Mesenchymal stem cell (in vitro differentiated cells and primary cell): ENCODE measurements at places on chromosomes 11 and 22.

GRCh38 chr11:32939866-32940265, 47.3 kb downstream of the QSER1 start:
- H3K4me3 ChIP-seq = no peak overlapping the region
- no peaks in the 10 kb centered on the region for H3K4me1 ChIP-seq
- no peak for DNase-seq
- H3K27ac ChIP-seq = no peak overlapping the region
- no peaks in the 10 kb centered on the region for H3K27me3 ChIP-seq

DNA sequence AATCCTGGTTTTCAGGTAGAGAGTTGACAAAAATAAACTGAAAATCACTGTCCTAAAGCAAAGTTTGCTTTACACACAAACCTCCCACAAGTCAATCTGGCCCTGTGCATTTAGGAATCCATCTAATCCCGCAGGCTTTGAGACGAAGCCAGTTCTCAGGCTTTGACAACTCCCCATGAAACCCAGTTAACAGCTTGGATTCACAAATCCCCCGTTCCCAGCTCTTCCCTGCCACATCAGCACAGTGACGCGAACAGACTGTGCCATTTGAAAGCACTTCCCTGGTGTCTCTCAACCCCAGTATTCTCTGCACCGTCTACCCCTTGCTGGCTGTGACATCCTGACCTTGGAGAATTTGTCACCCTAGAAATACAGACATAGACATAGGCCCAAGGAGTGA, 117.8 kb downstream of the OPCML start:
- no peaks in the 10 kb centered on the region for H3K27me3 ChIP-seq
- H3K27ac ChIP-seq = no peak overlapping the region
- H3K36me3 ChIP-seq = no peaks in the 10 kb centered on the region

GRCh38 chr11:58963551-58964104, 24.3 kb downstream of the GLYATL1 start:
- H3K36me3 ChIP-seq = no peaks in the 10 kb centered on the region
- DNase-seq = peak; percentile 34
- H3K4me3 ChIP-seq = peak overlapping the region; percentile 29
- H3K4me1 ChIP-seq = peaks cover 3% of the 10 kb centered on the region
- H3K27ac ChIP-seq = no peak overlapping the region

DNA sequence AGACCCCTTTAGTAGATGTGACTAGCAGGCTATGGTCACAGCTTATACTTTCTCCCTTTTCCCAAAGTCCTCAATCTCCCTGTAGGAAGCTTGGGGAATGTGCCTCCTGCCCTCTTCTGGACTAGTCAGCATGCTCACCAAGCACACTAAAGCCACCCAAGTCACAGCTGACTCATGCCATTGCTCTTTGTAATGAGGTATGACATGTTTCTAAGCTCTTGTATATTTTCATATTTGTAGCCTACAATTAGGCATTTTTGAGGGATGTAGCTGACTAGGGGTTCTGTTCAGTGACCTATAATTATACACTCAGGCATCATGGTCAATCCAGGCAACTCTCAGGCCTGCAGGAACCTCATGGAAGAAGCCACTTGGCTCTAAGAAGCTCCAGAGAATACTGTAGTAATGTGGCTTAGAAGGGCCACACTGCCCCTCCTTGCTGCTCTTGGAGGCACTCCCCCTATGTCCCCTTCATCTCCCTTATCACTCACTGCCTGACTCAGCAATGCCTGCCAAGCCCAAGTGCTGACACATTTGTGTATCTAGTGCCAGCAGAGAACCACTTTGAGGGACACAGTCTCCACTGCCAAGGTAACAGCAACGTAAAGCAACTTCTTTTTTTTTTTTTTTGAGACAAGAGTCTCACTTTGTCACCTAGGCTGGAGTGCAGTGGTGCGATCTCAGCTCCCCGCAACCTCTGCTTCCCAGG, 86.2 kb downstream of the RPL27A start:
- H3K4me3 ChIP-seq = no peak overlapping the region
- H3K4me1 ChIP-seq = peaks cover 17% of the 10 kb centered on the region
- no peaks in the 10 kb centered on the region for H3K27me3 ChIP-seq
- H3K27ac ChIP-seq = no peak overlapping the region

GRCh38 chr11:97092823-97093222, 703.0 kb downstream of the JRKL start:
- no peak for DNase-seq
- no peak overlapping the region for H3K27ac ChIP-seq

- peak; percentile 76 for DNase-seq
- H3K36me3 ChIP-seq = no peaks in the 10 kb centered on the region
- peak overlapping the region; percentile 74 for H3K27ac ChIP-seq
- no peak overlapping the region for H3K4me3 ChIP-seq
- no peaks in the 10 kb centered on the region for H3K27me3 ChIP-seq
These were observed 118.1 kb upstream of the TEAD1 start for GRCh38 chr11:12556155-12556554.

- H3K27me3 ChIP-seq = no peaks in the 10 kb centered on the region
- H3K4me1 ChIP-seq = peaks cover 31% of the 10 kb centered on the region
- peak overlapping the region; percentile 62 for H3K27ac ChIP-seq
- peak; percentile 81 for DNase-seq
- H3K36me3 ChIP-seq = peaks cover 7% of the 10 kb centered on the region
These were observed 30.4 kb downstream of the NEAT1 start for GRCh38 chr11:65452806-65453490.

DNA sequence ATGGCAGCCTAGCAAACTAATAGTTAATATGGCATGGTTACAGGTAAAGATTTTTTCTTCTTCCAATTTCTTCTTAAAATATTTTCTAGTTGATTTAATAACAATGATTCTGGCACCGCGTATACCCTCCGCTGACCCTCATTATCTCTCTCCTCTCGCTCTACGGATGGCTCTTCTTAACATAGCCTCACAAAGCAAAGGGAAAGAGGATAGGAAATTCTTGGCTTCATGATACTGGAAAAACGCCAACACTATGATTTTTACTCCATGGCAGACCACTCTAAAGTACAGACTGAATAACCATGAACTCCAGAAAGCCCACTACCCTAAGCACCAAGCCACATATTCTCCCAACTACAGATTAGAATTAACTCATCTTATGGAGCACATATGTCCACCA, 6.1 kb downstream of the PI4KA start:
- H3K27ac ChIP-seq = no peak overlapping the region
- peaks cover 6% of the 10 kb centered on the region for H3K4me1 ChIP-seq
- no peaks in the 10 kb centered on the region for H3K27me3 ChIP-seq
- no peaks in the 10 kb centered on the region for H3K36me3 ChIP-seq

DNA sequence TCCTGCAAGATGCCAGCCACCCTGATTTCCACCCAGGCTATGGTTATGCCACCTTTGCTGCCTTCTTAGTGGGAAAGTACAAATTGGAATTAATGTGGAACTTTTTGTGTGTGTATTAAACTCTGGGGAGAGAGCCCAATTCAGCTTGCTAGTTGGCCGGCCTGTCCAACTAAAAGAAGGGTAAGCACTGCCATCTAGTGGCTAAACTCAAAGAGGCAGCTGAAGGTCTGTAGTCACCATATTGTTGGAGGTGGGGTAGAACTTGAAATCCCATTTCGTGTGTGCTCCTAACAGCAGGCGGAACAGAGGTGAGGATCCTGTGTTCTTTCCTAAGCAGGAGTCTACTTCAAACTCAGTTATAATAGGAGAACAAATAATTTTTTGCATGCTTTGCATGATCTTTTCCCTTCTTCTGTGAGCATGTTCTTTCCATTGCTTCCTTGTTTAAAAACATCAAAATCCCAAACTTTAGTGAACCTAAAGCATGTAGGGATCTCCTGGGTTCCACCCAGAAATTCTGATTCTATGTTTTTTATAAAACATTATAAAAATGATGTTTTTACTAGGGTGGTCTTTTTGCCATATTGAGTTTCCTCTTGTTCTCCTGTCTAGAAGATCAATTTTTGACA, 138.8 kb upstream of the SORL1-AS1 start:
- no peaks in the 10 kb centered on the region for H3K36me3 ChIP-seq
- DNase-seq = peak; percentile 77
- H3K27ac ChIP-seq = no peak overlapping the region
- no peak overlapping the region for H3K4me3 ChIP-seq
- H3K27me3 ChIP-seq = peaks cover 26% of the 10 kb centered on the region

DNA sequence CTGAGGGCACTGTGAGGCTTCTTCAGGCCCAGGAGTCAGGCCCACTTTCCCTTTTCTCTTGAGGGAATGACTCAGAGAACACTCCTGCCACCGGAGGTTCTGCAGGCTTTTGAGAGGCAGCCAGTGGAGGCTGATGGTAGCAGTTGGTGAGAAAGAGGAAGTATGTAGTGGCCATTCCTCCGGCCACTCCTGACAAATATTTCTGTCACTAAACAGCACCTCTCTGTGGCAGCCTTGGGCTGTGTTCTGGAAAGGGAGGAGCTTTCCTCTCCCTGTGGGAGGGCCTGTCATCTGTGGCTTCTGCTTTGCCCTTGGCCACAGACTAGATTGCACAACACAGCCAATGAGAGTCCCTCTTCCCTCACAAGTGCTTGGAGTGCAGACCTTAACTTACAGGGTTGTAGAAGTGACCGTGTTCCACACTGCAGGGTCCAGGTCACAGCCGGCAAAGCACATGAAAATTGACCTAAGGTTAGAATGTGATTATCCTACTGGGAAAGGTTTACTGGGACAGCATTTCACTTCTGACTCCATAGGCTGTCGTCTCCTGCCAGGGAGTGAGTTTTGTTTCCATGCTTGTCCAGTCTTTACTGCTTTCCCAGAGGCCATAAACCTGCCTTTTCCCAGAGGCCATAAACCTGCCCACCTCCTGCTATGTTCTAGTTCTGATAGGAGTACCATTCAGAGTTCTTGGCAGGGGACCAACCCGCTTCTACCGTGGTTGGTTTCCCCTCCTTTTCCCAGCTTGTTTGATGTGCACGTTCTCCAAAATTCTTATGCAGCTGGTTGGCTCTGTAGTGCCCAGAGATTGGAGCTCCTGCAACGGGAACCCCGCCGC, 33.3 kb downstream of the MARK2 start:
- H3K4me1 ChIP-seq = peaks cover 33% of the 10 kb centered on the region
- peak overlapping the region; percentile 27 for H3K4me3 ChIP-seq
- peak overlapping the region; percentile 65 for H3K27ac ChIP-seq
- peaks cover 14% of the 10 kb centered on the region for H3K36me3 ChIP-seq
- DNase-seq = peak; percentile 98

- no peak overlapping the region for H3K4me3 ChIP-seq
- no peak overlapping the region for H3K27ac ChIP-seq
- no peaks in the 10 kb centered on the region for H3K36me3 ChIP-seq
- H3K27me3 ChIP-seq = peaks cover 41% of the 10 kb centered on the region
- DNase-seq = no peak
These were observed 29.9 kb downstream of the EIF3F start for GRCh38 chr11:8017071-8017470.

GRCh38 chr11:10076458-10077141, 217.4 kb downstream of the SBF2 start:
- H3K27ac ChIP-seq = no peak overlapping the region
- peaks cover 4% of the 10 kb centered on the region for H3K36me3 ChIP-seq
- no peak overlapping the region for H3K4me3 ChIP-seq
- DNase-seq = no peak

- no peaks in the 10 kb centered on the region for H3K36me3 ChIP-seq
- DNase-seq = no peak
- H3K27ac ChIP-seq = no peak overlapping the region
- peaks cover 8% of the 10 kb centered on the region for H3K4me1 ChIP-seq
- H3K27me3 ChIP-seq = peaks cover 10% of the 10 kb centered on the region
These were observed 57.0 kb upstream of the RTL6 start for GRCh38 chr22:44555046-44555445.

GRCh38 chr11:80365076-80365725, 924.4 kb upstream of the TENM4 start:
- H3K4me3 ChIP-seq = no peak overlapping the region
- H3K27me3 ChIP-seq = no peaks in the 10 kb centered on the region
- H3K27ac ChIP-seq = no peak overlapping the region
- no peaks in the 10 kb centered on the region for H3K36me3 ChIP-seq
- DNase-seq = peak; percentile 10

DNA sequence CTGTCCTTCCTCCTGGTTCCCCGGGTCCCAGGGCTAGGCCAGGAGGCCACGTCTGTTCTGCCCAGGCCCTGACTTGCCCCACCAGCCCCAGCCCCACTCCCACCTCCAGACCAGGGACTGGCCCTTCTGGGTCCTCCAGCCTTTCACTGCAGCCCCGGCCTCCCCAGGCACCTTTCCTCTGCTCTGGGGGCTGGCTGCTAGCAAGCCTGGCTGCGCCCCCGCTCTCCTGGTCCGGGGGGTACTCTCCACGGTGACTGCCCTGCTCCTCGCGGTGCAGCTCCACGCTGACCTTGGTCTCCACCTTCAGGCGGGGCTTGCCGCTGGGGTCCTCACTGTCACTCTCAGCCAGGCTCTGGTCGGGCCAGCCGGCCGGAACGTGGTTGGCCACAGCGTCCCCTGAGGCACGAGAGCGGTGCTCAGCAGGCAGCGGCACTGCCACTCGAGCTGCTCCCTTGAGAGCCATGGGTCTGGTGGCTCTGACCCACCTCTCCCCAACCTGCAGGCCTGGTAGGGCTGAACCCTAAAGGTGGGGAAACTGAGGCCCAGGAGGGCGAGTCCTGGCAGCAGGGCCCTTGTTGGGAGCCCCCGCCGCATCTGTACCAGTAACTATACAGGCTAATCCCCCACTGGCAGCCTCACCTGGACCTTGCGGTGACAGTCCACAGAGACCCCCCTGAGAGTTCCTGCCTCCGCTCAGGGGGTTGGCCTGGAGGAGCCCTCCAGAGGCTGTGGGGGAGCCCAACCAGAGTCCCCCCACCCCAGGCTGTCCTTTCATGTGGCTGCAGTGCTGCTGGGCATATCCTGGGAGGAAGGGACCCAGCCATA, 29.0 kb downstream of the TRMU start:
- peaks cover 8% of the 10 kb centered on the region for H3K4me1 ChIP-seq
- H3K27me3 ChIP-seq = peaks cover 58% of the 10 kb centered on the region
- H3K4me3 ChIP-seq = no peak overlapping the region
- H3K27ac ChIP-seq = no peak overlapping the region
- peaks cover 74% of the 10 kb centered on the region for H3K36me3 ChIP-seq
- DNase-seq = no peak

- H3K36me3 ChIP-seq = no peaks in the 10 kb centered on the region
- no peaks in the 10 kb centered on the region for H3K4me1 ChIP-seq
- H3K27me3 ChIP-seq = peaks cover 50% of the 10 kb centered on the region
- H3K27ac ChIP-seq = no peak overlapping the region
- DNase-seq = peak; percentile 46
These were observed 7.7 kb downstream of the LHFPL7 start for GRCh38 chr22:24938741-24939341.

DNA sequence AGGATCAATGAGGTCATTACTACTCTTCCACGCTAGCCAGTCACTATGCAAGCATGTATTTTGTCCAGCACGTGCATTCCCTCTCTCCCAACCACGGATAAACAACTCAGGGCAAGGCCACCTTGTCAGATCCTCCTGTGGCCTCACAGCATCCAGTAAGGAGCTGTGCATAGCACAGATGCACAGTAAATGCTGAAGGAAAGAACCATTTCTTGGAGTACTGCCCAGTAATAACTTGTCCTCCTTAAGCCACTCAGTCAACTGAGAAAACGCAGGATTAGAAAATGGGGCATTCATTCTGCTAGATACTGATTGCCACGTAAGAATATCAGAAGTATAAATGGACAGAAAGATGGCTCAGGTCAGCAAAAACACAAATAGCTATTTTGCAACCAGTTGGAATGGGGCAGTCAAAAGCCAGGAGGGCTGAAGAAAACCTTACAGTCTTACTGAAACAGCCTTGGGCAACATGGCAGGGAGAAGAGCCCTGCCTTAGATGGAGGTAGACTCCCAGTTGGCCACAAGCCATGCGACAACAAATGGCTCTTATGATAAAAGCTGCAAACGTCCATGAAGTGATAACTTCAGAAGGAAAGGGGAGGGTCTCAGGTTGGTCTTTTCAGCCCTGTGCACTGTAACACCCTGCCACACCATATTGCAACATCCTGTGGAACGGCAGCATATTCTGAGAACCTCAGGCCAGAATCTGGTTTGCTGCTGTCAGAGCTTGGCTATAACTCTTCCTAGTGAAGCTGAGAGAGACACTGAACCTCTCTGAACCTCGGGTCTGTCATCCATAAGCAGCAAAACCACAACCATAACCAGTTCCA, 23.0 kb downstream of the PC start:
- H3K27me3 ChIP-seq = no peaks in the 10 kb centered on the region
- peaks cover 8% of the 10 kb centered on the region for H3K4me1 ChIP-seq
- no peak overlapping the region for H3K27ac ChIP-seq
